ENCODE measurements at places on chromosomes 4 and X.
A peak's percentile ranks its signal among the peaks of the same experiment; 100 is the strongest.

GRCh38 chr4:112923516-112923915 lies 125.9 kb upstream of the ANK2 start:
- DNase-seq = no peak

- DNase-seq = peak; percentile 78
These were observed 108.0 kb downstream of the TMEM131L start for GRCh38 chr4:153573881-153574802.

GRCh38 chr4:78553529-78554060 lies 2.0 kb downstream of the ANXA3 start:
- no peak for DNase-seq

DNA sequence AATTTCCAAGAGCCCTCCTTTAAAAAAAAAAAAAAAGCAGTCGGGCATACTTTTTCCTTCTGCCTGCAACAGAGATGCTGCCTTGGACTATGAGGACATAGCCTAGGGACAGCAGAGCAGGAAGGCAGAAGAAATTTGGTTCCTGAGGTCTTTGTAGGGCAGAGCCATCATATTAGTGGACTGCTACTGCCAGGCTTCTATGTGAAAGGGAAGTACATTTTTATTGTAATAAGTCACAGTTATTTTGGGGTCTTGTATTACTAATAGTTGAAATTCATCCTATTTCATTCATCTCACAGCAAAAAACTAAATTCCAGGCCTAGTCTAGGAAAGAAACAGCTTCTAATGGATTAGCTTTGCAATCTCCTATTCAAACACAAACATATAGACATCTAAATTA lies 211.2 kb downstream of the NSUN7 start:
- DNase-seq = no peak

DNA sequence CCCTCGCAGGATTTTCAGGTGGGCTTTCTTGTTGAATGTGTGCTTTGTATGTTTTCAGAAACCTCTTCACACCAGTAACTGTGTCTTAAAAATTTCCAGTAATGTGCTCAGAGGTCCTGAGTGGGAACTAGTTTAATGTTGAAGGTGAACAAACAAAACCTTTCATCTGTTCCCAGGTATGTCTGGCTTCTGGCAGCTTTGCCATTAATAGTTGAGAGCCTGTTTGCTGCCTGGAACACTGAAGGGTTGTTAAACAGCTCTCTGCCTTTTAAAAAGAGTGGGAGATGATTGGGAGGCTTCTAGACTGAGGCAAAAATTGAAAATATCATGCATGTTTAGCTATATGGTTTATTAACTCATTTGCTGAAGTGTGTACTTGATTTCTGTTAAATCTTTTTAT lies 161.2 kb upstream of the AGTR2 start:
- no peak for DNase-seq

- no peak for DNase-seq
These were observed 30.2 kb upstream of the FAM9C start for GRCh38 chrX:13074297-13075262.

DNA sequence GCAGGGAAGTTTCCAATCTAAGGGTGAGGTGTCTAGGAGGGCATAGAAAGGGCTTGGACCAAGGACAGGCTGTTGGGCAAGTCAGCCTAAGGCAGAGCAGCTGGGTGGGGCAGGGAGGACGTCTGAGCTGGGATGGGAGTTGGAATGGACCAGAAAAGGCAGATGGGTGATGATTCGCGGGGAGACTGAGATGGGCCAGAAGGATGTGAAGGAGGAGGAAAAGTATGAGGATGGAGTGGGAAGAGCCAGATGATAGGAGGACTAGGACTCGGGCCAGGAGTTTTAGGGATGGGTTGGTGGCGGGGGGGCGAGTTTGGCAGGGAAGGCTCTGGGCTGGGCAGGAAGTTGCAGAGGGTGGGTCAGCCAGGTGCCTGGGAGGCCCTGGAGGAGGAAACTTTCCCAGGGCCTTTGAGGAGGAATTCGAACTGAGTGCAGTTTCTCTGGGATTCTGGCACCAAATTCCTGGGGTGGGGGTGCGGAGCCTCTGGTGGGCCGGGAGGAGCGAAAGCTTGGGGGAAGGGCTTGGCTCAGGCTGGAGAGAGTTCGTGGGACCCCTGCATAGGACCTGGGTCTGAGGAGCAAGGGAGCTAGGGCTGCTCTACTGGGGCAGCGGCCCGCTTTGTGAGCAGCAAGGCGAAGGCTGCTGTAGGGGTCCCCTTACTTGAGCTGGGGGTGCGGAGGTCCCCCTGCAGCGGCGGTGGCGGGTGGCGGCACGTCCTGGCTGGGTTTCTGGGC lies 8.7 kb upstream of the TIMP1 start:
- DNase-seq = no peak
